HT1080 (cell line): ENCODE measurements at places on chromosomes 7 and 10. TPM values are rescaled to one million over a fixed set of nuclear protein-coding genes. Genes with fewer than 3 reads are reported as not detected.
A peak's percentile ranks its signal among the peaks of the same experiment; 100 is the strongest.

GRCh38 chr10:67784474-67784873 lies 53.5 kb downstream of the DNAJC12 start:
- DNase-seq = peak; percentile 18

Gene IFIT1B
- not detected in 2 replicates for total RNA-seq

GRCh38 chr7:158289231-158289630 lies 298.4 kb downstream of the PTPRN2 start:
- DNase-seq = no peak

- no peak for DNase-seq
Observed at GRCh38 chr7:55481155-55481554, 91.1 kb downstream of the VOPP1 start.

- DNase-seq = no peak
Observed at GRCh38 chr7:114110666-114111065, 191.9 kb upstream of the PPP1R3A start.

DNA sequence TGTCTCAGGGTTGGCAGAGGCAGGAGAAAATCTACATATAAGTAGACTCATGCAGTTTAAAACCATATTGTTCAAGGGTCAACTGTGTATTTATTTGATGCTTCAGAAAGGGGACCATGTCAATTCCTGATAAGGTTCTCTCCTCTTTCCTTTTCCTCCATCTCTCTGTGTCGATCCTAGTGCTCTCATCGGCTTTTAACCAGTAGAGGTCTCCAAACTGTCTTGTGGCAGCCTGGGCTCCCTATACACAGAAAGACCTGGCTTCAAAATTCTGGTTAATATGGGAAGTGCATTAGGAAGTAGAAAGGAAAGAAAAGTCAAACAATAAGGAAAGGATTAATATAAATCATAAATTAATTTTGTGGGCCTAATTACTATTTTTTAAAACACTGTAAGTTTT lies 304.4 kb upstream of the C7orf33 start:
- no peak for DNase-seq

DNA sequence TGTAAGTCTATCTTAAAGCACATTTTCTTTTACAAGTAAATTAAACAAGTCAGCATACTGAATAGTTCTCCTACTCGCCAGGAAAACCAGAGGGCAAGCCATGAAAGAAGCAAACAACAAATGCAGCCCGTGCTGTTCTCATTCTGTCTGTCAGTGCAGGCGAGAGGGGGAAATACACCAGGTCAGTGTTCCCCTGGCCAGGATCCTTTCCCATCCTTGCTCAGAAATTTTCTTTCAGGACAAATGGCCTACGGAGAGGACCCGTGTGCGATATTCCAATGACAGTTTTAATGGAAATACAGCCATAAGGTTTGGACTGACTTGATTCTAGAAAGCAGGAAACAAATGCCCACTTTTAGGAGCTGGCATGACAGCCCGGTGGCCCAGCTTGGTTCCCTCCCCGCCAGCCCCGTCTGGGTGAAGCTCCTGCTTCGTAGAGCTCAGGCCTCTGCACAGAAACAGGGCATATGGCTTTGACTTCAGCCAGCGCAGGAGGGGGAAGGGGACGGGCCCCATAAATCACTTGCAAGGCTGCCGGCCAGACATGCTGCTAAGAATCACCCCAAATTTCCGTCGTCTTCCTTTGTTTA lies 67.8 kb downstream of the FRMD4A start:
- DNase-seq = no peak

Gene MYL7
- not detected in 2 replicates for total RNA-seq

Gene PRSS1
- total RNA-seq = not detected in 2 replicates

- DNase-seq = no peak
Observed at GRCh38 chr7:40041456-40041855, 91.4 kb downstream of the CDK13 start.

DNA sequence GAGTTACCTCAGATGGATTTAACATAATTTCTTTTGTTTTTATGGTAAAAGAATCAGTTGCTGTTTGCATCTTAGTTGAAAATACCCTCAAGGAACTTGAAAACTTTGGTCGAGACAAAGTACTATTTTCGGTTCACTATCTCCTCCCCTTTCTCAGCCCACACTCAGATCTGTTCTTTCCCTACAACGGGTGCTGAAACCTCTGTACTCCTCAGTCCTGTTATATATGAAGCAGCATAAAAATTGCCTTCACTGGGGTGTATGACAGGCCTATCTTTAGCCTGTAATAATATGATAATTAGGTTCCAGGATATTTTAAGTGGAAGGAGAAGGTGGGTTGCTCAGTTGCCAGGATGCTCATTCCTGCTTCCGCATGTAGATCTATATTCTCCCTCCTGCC lies 105.2 kb upstream of the NOBOX start:
- no peak for DNase-seq

DNA sequence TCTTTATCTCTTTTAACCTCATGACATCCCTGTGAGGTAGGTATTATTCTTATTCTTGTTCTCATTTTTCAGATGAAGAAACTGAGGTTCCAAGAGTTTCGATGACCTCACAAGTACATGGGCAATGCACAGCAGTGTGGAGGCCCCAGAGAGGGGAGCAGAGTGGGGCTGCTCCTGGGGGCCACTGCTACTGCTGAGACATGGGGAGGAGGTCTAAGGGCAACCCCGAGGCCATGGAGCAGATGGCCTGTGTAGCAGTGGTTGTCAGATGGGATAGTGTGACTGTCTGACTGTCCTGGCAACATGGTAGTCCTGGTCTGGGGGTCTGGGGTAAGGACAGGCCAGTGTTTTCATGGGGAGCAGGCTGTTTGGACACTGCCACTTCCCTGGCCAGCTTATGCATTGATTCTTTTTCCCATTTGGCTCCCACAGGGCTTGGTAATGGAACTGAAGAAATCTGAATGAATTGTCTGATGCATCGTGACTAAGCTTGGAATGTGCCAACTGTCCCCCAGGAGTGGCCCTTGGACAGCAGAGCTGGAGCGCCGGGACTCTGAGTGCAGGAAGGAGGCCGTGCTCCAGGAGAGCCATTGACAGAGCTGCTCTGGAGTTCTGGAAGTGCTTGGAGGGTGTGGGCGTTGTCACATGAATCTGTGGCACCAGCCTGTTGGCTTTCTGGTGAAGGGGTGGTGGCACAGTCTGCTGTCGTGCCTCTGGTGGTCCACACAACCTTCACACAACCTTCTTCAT lies 40.9 kb downstream of the ADRA2A start:
- DNase-seq = no peak

DNA sequence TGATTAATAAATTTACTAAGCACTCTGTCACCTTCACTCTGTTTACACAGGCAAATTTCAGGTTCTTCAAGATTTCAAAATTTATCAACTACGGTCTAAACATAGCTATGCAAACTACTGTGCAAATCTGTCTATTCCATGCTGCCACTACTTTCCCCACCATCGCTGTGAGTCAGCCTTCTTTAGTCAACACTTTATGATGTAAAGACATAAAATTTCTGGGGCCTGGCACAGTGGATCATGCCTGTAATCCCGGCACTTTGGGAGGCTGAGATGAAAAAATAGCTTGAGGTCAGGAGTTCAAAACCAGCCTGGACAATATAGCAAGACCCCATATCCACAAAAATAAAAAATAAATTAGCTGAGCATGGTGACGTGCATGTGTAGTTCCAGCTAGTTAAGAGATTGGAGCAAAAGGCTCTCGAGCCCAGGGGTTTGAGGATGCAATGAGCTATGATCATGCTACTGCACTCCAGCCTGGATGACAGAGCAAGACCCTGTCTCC lies 42.6 kb downstream of the CNOT4 start:
- DNase-seq = no peak

DNA sequence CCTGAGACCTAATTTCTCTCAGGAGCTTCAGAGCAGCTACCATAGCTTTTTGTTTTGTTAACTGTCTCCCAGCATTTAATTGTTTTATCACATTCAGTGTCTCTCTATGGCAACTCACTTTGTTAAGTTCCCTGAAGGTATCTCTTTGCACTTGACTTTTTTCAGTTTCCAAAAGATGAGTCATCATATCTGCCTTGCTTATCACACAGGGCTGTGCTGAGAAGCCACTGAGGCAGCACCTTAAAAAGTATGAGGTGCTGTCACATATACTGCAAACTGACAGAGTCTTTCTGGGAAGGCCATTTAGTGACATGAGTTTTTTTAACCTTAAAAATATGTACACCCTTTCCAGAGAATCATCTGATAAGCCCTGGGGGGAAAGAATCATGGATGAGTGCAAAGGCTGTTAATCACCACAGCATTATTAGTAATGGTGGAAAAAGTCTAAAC lies 56.8 kb downstream of the PPP1R3C start:
- no peak for DNase-seq

Gene AKR1C2
- total RNA-seq = 1.5 and 2.0 TPM in 2 replicates

GRCh38 chr7:42550706-42551470 lies 313.9 kb upstream of the GLI3 start:
- no peak for DNase-seq

Gene DPP6
- total RNA-seq = not detected in 2 replicates

DNA sequence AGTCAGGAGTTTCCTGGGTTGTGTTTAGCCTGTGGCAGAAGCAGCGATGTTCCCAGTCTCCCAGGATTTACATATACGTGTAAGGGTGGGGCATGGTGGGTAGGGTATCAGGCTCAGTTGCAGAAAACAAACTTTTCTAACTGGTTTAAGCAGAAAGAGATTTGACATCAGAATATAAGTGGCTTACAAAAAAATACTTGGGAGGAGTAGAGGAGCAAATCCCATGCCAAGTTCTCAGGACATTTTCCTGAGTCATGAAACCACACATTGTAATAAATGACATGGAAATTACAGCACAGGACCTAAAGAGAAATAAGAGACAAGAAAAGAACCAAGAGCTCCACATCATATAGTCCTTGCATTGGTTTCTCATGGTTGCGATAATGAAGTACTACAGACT lies 26.2 kb upstream of the FRMD4A start:
- DNase-seq = peak; percentile 59

DNA sequence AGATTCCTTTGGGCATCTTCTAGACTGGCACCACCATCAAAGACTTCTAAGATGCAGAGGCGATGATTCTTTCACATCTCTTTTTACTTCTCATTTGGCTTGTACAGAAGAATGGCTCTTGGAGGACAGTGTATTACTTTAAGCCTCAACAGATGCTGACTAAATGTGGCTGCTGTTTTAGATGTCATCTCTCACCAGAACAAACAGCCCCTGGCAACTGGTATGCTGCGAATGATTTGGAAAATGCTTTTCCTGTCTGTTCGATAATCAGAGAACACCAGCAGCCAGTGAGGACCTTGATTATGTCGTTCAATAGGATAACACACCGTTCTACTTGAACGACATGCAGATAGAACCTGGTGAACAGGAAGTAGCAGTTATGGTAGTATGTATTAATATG lies 131.8 kb downstream of the RNF216 start:
- no peak for DNase-seq

- no peak for DNase-seq
Observed at GRCh38 chr7:88075216-88075615, 141.2 kb downstream of the ADAM22 start.

DNA sequence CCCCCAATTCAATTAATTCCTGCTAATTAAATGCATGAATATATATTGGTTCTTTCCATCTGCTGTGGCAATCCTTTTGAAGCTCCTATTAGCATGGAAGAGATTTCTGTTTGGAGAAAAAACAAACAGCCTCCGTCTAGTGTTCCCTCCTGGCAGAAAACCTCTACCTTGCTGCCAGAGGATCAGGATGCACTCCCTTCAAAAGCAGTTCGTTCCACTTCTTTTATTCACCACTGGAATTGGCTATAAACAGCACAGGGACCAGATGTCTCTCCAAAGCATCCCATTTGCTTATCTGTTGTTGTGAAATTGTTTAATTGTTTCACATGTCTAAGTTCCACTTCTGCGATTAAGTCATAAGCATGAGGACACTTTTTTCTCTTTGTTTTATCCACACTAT lies 77.8 kb upstream of the PTN start:
- no peak for DNase-seq

Gene ASB15
- total RNA-seq = not detected in 2 replicates

DNA sequence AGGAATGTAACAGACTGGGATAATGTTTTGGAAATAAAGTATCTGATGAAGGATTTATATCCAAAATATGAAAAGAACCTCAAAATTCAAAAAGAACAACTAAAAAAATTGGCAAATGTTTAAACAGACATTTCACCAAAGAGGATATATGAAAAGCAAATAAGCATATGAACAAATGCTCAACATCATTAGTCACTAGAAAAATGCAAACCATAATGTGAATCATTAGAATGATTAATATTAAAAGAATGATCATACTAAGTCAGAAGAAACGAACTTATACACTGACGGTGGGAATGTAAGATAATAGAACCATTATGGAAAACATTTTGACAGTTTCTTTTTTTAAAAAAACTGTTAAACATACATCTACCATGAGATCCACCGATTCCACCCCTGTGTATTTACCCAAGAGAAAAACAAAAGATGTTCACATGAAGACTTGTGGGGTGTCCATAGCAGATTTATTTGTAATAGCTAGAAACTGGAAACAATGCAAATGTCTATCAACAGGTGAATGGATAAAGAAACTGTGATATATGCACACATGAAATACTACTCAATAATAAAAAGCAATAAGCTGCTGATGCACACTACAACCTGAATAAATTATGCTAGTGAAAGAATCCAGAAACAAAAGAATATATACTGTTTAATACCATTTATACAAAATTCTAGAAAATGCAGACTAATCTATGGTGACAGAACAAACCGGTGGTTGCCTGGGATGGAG lies 35.7 kb downstream of the PRKG1 start:
- peak; percentile 83 for DNase-seq

DNA sequence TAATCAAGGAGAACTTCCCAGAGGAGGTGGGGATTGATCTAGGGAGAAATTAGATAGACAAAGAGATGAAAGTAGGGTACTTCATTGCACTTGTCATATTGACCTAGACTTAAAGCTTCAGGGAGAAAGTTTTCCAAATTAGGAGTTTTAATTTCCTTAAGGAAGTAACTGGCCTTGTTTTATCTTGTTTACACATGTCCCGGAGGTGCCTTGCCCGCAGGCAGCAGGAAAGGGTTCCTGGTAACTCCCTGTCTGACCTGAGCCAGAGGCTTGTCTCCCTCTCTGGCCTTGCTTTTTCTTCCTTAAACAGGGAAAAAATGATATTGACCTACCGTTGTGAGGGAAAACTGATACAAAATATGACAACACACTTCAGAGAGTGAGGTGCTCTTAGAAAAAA lies 181.6 kb downstream of the EVX1 start:
- DNase-seq = no peak

- DNase-seq = no peak
Observed at GRCh38 chr10:103175580-103176285, 17.3 kb downstream of the NT5C2 start.

- no peak for DNase-seq
Observed at GRCh38 chr7:5360971-5361370, 62.7 kb downstream of the TNRC18 start.

- DNase-seq = no peak
Observed at GRCh38 chr10:23148214-23148613, 43.9 kb upstream of the PTF1A start.

DNA sequence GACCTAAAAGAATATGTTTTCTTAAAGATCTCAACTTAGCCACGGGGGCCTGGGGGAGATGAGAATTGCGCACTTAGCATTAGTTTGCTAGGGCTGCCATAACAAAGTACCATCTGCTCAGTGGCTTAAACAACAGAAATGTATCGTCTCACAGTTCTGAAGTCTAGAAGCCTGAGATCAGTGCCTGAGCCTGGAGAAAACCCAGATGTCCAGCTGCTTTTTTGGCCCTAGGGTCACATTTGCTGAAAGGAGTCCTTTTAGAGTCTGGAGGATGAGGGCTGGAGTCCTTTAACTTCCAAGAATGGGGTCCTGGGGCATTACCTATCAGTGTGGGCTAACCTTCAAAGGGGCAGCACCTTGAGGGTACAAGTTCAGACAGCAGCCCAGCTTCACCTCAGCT lies 48.2 kb downstream of the SMURF1 start:
- DNase-seq = no peak

Gene CYP2C19
- total RNA-seq = not detected in 2 replicates

Gene PDE1C
- 0.53 and 1.3 TPM in 2 replicates for total RNA-seq
